Hepatocyte (in vitro differentiated cells): ENCODE measurements at places on chromosomes 16 and 17.
A peak's percentile ranks its signal among the peaks of the same experiment; 100 is the strongest.

GRCh38 chr17:72697602-72698146 is 394.8 kb downstream of the SLC39A11 start:
- peak; percentile 28 for DNase-seq
- peak overlapping the region; percentile 36 for H3K27ac ChIP-seq
- H3K27me3 ChIP-seq, result no peaks in the 10 kb centered on the region

GRCh38 chr16:67250045-67250327 is 1.2 kb downstream of the SLC9A5 start:
- DNase-seq, result no peak
- peaks cover 24% of the 10 kb centered on the region for H3K4me1 ChIP-seq
- H3K27me3 ChIP-seq, result peaks cover 28% of the 10 kb centered on the region
- no peak overlapping the region for H3K4me3 ChIP-seq
- no peaks in the 10 kb centered on the region for H3K36me3 ChIP-seq

GRCh38 chr17:70116919-70117318 is 41.9 kb downstream of the KCNJ16 start:
- H3K27ac ChIP-seq, result no peak overlapping the region
- no peak overlapping the region for H3K4me3 ChIP-seq
- H3K4me1 ChIP-seq, result no peaks in the 10 kb centered on the region
- H3K36me3 ChIP-seq, result no peaks in the 10 kb centered on the region

DNA sequence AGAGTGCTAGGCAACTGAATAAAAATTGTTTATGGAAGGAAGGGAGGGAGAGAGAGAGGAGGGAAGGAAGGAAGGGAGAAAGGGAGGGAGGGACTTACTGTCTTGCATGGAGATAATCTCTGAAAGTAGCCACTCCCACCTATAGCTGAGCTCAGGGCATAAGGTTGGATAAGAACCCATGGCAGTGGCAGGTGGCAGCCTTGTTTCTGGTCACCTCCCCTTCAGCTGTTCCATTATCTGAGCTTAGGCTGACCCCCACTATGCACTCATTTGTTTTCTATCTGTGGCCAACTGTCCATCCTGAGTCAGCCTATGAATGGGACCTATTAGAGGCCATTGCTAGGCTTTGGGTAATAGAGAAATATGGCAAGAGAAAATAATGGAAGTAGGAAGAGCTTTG is 25.3 kb upstream of the MTMR4 start:
- H3K27me3 ChIP-seq, result peaks cover 7% of the 10 kb centered on the region
- H3K36me3 ChIP-seq, result no peaks in the 10 kb centered on the region
- no peak overlapping the region for H3K4me3 ChIP-seq
- no peak overlapping the region for H3K27ac ChIP-seq
- H3K4me1 ChIP-seq, result no peaks in the 10 kb centered on the region
- DNase-seq, result no peak

- peaks cover 54% of the 10 kb centered on the region for H3K4me1 ChIP-seq
- peak; percentile 71 for DNase-seq
- peak overlapping the region; percentile 90 for H3K27ac ChIP-seq
- H3K36me3 ChIP-seq, result no peaks in the 10 kb centered on the region
- no peaks in the 10 kb centered on the region for H3K27me3 ChIP-seq
Measured at GRCh38 chr16:2033057-2033908, 6.6 kb downstream of the NHERF2 start.

DNA sequence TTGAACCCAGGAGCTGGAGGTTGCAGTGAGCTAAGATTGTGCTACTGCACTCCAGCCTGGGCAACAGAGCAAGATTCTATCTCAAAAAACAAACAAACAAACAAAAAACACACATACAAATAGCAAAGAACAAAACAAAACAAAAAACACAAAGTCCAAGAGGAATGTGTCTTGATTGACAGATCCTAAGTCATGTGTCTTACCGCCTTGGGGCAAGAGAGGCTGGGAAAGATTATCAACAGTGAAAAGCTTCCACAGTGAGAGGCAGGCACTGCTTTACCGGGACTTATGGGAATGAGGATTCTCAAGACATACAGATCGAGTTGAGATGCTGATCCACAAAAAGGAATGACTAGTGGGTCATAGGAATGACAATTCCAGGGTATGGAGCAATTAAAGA is 62.7 kb upstream of the GAS7 start:
- no peak overlapping the region for H3K4me3 ChIP-seq
- no peaks in the 10 kb centered on the region for H3K36me3 ChIP-seq
- no peaks in the 10 kb centered on the region for H3K27me3 ChIP-seq
- peaks cover 4% of the 10 kb centered on the region for H3K4me1 ChIP-seq

GRCh38 chr16:57725554-57725953 is 10.0 kb upstream of the KATNB1 start:
- no peak overlapping the region for H3K4me3 ChIP-seq
- DNase-seq, result no peak
- no peaks in the 10 kb centered on the region for H3K27me3 ChIP-seq

DNA sequence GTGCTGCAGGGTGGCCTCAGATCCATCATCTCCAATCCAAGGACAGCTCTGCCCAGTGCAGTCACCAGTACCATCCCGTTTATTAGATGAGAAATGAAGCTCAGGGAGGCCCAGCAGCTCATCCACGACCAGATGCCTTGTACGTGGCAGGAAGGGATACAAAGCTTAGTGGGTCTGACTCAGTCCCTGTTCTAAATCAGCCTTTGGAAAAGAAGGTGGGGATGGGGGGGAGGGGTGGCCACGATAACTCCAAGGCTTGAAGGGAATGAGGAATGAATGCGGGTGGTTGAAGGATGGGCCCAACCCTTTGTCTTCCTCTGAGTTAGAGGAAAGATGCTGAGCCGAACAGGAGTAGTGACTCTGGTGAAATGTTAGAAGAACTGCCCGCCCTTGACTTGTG is 25.8 kb downstream of the LLGL2 start:
- H3K27ac ChIP-seq, result peak overlapping the region; percentile 100

- H3K27ac ChIP-seq, result peak overlapping the region; percentile 87
- no peak for DNase-seq
- no peak overlapping the region for H3K4me3 ChIP-seq
- H3K36me3 ChIP-seq, result no peaks in the 10 kb centered on the region
- H3K4me1 ChIP-seq, result peaks cover 82% of the 10 kb centered on the region
Measured at GRCh38 chr17:40323391-40324381, 14.7 kb downstream of the RARA start.

GRCh38 chr16:23557779-23558702 is 514 bp downstream of the UBFD1 start:
- peak overlapping the region; percentile 59 for H3K4me3 ChIP-seq
- H3K27ac ChIP-seq, result peak overlapping the region; percentile 83
- DNase-seq, result peak; percentile 59
- no peaks in the 10 kb centered on the region for H3K36me3 ChIP-seq
- H3K4me1 ChIP-seq, result peaks cover 20% of the 10 kb centered on the region

GRCh38 chr17:17196776-17197175 is 9.4 kb downstream of the PLD6 start:
- no peaks in the 10 kb centered on the region for H3K4me1 ChIP-seq
- H3K27ac ChIP-seq, result no peak overlapping the region
- no peaks in the 10 kb centered on the region for H3K36me3 ChIP-seq
- no peaks in the 10 kb centered on the region for H3K27me3 ChIP-seq

DNA sequence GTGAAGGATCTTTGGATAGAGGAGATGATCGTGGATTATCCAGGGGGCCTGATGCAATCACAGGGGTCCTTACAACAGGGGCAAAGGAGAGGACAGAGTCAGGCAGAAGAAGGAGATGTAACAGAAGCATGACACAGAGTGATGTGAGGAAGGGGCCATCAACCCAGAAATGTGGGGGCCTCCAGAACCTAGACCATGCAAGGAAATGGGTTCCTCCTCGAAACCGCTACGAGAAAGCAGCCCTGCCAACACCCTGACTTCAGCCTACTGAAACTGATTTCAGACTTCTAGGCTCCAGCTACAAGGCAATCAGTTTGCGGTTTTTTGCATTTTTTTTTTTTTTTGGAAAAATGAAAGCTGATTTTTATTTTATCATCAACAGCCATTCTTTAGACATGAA is 34.0 kb downstream of the ZFHX3 start:
- H3K36me3 ChIP-seq, result no peaks in the 10 kb centered on the region
- H3K27ac ChIP-seq, result no peak overlapping the region
- no peaks in the 10 kb centered on the region for H3K27me3 ChIP-seq
